ENCODE measurements at places on chromosomes 3 and 15. TPM values are rescaled to one million over a fixed set of nuclear protein-coding genes. Genes with fewer than 3 reads are reported as not detected.
A peak's percentile ranks its signal among the peaks of the same experiment; 100 is the strongest.

DNA sequence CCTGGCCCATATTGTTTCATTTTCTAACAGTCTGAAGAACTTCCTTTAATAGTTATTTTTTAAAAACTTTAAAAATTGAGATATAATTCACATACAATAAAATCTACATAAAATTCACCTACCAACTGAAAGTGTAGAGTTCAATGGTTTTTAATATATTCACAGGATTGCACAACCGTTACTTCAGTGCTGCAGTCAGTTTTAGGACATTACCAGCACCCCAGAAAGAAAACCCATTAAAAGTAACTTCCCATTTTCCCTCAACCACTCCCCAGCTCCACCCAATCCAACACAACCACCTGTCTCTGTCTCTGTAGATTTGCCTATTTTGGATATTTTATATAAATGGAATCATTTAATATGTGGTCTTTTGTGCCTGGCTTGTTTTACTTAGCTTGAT is 29.6 kb downstream of the MGA start:
- no peak for DNase-seq
- no peaks in the 10 kb centered on the region for H3K36me3 ChIP-seq
- H3K4me1 ChIP-seq, result peaks cover 67% of the 10 kb centered on the region

- no peak overlapping the region for H3K4me3 ChIP-seq
- H3K36me3 ChIP-seq, result no peaks in the 10 kb centered on the region
- no peak overlapping the region for H3K27ac ChIP-seq
- peaks cover 10% of the 10 kb centered on the region for H3K27me3 ChIP-seq
- H3K4me1 ChIP-seq, result no peaks in the 10 kb centered on the region
- DNase-seq, result no peak
Observed at GRCh38 chr3:171776839-171777583, 33.3 kb downstream of the PLD1 start.

DNA sequence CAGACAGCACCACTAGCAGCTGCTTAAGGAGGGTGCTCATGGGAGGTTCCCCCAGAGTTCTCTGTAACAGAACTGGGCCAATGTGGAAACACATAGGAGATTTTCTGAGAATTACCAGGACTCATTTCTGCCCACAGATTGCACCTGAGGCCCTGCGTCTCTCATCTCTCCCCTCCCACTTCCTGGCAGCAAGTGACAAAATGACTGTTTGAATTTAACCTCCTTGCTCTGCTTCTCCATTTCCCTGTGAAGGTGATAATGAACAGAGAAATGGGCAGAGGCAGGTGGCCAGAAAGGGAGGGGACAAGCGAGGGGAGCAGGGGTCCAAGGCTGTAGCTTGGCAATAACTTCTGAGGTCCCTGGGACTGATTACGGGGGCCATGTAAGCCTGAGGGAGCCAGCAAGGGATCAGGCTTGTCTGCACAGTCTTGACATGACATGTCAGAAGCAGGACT is 8.0 kb downstream of the EPHB1 start:
- H3K36me3 ChIP-seq, result peaks cover 4% of the 10 kb centered on the region
- peak overlapping the region; percentile 69 for H3K27ac ChIP-seq
- peak; percentile 52 for DNase-seq
- peak overlapping the region; percentile 47 for H3K4me3 ChIP-seq
- H3K4me1 ChIP-seq, result peaks cover 38% of the 10 kb centered on the region

GRCh38 chr3:107987036-107987939 is 103.5 kb downstream of the CD47 start:
- no peak for DNase-seq
- no peaks in the 10 kb centered on the region for H3K27me3 ChIP-seq
- H3K36me3 ChIP-seq, result no peaks in the 10 kb centered on the region

GRCh38 chr15:31957581-31957980 is 72.7 kb upstream of the CHRNA7 start:
- H3K27me3 ChIP-seq, result peaks cover 13% of the 10 kb centered on the region
- DNase-seq, result no peak
- peaks cover 3% of the 10 kb centered on the region for H3K36me3 ChIP-seq
- no peak overlapping the region for H3K4me3 ChIP-seq
- H3K27ac ChIP-seq, result no peak overlapping the region
- H3K4me1 ChIP-seq, result no peaks in the 10 kb centered on the region

DNA sequence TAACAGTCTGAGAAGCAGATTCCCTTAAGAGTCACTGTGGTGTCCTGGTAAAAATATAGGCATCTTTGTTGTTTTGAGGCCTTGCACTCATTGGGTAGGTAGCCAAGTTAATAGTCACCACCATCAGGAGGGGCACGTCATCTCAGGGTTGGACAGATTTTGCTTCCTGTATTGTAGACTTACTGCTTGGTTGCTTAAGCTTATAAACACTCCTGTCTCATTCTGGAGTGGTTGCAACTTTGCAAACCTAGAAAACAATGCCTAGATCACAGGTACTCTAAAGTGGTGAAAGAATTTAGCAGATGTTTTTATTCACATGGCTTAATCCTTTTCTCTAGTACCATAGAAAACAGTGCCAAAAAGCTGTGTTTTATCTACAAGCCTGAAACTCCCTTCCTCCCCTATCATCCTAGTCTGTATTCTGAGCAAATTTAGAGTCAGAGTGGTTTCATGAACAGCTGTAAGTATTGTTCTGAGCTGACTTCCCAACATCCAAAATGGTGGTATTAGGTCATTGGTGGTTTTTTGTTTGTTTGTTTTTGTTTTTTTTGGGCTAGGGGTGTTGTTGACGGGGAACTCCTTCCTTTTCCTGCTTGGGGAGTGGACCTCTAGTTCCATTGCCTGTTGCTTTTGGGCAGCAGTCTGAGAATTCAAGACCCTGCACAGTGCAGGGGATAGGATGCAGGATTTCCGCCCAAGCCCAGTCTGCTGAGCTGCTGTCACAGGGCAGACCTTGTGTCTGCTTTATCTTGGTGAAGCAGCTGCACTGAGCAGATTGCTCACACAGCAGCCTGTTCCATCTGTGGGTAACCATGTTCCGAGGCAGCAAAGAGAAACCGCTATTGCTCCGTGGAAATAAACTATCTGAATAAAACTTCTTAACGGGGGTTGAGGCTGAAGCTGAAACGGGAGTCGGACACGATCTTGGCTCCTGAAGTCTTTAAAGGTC is 202.0 kb downstream of the AKAP13 start:
- peak overlapping the region; percentile 84 for H3K4me3 ChIP-seq
- peak; percentile 70 for DNase-seq
- peaks cover 73% of the 10 kb centered on the region for H3K4me1 ChIP-seq
- no peaks in the 10 kb centered on the region for H3K27me3 ChIP-seq
- peak overlapping the region; percentile 99 for H3K27ac ChIP-seq
- peaks cover 35% of the 10 kb centered on the region for H3K36me3 ChIP-seq

GRCh38 chr3:127762787-127763105 is 59.6 kb downstream of the MGLL start:
- peaks cover 13% of the 10 kb centered on the region for H3K4me1 ChIP-seq
- peaks cover 28% of the 10 kb centered on the region for H3K27me3 ChIP-seq
- no peak overlapping the region for H3K4me3 ChIP-seq
- DNase-seq, result no peak
- H3K27ac ChIP-seq, result no peak overlapping the region
- H3K36me3 ChIP-seq, result no peaks in the 10 kb centered on the region

DNA sequence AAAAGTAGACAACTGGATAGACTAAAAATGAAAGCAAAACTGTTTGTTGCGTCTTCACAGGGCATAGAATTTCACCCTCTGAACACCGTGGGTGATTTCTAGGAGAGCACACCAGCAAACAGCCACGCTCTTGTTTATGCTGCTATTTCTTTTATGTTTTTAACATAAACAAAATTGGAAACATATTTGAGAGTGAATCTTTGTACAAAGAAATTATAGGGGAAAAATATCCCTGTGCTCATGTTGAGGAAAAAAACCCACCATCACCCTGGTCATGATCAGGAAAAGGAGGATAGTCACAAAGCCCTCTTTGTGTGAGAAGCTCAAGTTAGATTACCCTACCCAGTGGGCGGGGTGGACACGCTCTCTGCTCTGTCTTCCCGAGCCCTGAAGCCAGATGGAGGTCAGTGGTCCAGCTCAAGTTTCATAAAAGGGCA is 313.3 kb downstream of the SATB1 start:
- DNase-seq, result peak; percentile 19
- no peaks in the 10 kb centered on the region for H3K36me3 ChIP-seq
- peaks cover 11% of the 10 kb centered on the region for H3K4me1 ChIP-seq

DNA sequence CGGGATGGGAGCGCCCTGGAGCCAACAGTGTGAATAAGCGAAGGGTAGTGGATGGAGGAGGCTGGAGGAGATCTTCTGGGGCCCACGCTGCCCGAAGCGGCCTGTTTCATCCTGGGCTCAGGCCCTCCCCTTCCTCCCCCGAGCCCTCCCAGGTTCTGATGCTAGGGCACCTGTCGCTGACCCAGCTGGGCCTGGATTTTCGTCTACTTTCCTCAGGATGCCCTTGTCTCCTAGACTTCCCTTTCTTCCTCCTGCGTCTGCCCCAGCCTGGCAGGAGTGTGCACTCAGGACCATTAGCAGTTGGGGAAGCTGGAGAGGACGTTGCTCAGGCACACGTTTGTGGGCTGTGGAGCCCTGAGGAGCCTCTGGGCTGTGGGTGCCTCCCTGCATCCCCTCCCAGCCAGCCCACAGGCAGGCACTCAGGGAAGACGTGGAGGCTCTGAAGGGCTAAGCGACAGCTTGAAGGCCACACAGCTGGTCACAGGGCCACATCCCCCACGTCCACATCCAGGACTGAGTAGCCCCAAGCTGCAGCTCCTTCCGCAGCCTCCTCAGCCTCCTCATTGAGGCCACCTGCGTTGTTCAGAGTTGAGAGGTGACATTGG is 23.9 kb upstream of the PIGZ start:
- no peaks in the 10 kb centered on the region for H3K36me3 ChIP-seq
- no peaks in the 10 kb centered on the region for H3K4me1 ChIP-seq
- no peak overlapping the region for H3K4me3 ChIP-seq
- no peak overlapping the region for H3K27ac ChIP-seq

DNA sequence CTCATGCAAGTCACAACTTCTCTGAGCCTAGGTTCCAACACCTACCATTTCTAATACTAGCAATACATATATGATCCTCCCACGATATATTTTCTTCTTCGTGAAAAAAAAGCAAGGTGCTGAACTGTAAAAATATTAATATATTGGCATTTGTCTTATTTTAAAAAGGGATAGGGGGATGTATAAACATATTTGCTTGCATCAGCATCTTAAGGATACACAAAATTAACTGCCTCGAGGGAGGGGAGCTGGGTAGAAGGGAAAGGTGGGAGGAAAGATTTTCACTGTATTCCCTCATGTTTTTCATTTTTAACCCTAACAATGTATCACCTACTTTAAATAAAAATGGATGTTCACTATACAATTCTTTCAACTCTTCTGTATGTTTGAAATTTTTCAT is 1.3 kb downstream of the HACD2 start:
- H3K36me3 ChIP-seq, result peaks cover 2% of the 10 kb centered on the region
- peak overlapping the region; percentile 63 for H3K27ac ChIP-seq
- no peak overlapping the region for H3K4me3 ChIP-seq
- no peaks in the 10 kb centered on the region for H3K27me3 ChIP-seq
- peaks cover 32% of the 10 kb centered on the region for H3K4me1 ChIP-seq
- DNase-seq, result no peak

DNA sequence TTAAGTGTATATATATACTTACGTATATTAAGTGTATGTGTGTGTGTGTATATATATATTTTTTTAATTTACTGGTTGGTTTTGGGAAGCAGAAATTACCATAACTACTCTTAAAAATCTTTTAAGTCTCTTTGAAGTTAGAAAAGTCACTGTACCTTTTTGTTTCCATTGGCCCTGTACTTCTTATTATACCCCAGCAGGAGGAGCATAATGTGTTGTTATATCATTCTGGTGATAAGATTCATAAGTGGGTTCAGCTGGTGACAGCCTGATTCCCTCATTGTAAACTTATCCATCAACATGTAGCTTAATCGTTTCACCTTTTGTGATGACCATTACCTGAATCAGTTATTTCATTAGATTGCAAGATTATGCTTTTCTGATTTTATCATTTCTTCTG is 30.8 kb downstream of the MLH1 start:
- DNase-seq, result no peak
- H3K4me3 ChIP-seq, result no peak overlapping the region
- no peaks in the 10 kb centered on the region for H3K27me3 ChIP-seq
- peaks cover 38% of the 10 kb centered on the region for H3K36me3 ChIP-seq

DNA sequence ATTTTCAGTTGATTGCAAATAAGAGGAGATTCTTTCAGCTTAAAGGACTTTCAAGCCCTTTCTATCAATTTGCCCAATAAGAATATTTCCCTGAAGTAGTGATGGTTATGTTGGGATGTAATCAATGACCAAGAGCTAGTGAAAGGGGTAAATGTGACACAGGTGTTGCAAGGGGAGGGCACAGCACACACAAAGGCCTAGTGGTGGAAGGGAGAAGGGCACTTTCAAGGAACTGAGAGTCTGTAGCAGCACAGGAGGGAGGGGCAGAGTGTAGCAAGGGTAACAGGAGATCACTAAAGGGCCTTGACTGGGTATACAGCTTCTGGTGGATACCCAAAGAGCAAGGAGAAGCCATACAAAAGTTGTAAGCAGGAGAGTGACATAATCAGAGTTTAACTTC is 217.8 kb upstream of the ARHGEF26 start:
- no peak for DNase-seq
- H3K36me3 ChIP-seq, result no peaks in the 10 kb centered on the region
- no peaks in the 10 kb centered on the region for H3K27me3 ChIP-seq
- no peaks in the 10 kb centered on the region for H3K4me1 ChIP-seq

GRCh38 chr3:174002543-174002942 is 605.0 kb downstream of the NLGN1 start:
- no peaks in the 10 kb centered on the region for H3K27me3 ChIP-seq
- H3K36me3 ChIP-seq, result no peaks in the 10 kb centered on the region
- no peak for DNase-seq
- no peak overlapping the region for H3K27ac ChIP-seq
- no peaks in the 10 kb centered on the region for H3K4me1 ChIP-seq

DNA sequence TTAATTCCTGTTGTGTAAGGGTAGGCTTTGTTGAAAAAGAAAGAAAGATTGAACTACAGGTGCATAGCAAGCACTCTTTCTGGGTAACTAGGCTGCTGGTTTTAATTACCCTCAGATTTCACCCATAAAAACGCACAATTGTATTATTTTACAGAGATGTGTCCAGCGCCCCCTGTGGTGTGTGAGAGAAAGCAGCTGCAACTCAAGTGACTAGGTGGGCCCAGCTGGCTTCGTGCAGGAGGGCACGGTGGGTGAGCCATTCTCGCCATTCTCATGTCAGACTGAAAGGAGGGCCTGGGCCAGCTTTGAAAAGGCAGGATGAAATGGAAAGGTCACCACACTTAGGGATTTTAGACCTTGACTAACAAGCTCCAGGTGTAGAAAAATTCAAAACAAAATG is 122.6 kb downstream of the LRIG1 start:
- no peak overlapping the region for H3K4me3 ChIP-seq
- H3K36me3 ChIP-seq, result peaks cover 8% of the 10 kb centered on the region
- DNase-seq, result peak; percentile 44
- peak overlapping the region; percentile 97 for H3K27ac ChIP-seq
- peaks cover 9% of the 10 kb centered on the region for H3K4me1 ChIP-seq

GRCh38 chr15:88282614-88283013 is 26.1 kb upstream of the NTRK3 start:
- H3K4me1 ChIP-seq, result peaks cover 5% of the 10 kb centered on the region
- no peak overlapping the region for H3K27ac ChIP-seq
- H3K36me3 ChIP-seq, result no peaks in the 10 kb centered on the region
- H3K4me3 ChIP-seq, result no peak overlapping the region

The P2RY1 gene
- total RNA-seq, result 1.7 TPM

The SLC12A1 gene
- not detected for total RNA-seq

The ANKUB1 gene
- not detected for total RNA-seq

The FAM43A gene
- 13.4 TPM for total RNA-seq

The RHCG gene
- not detected for total RNA-seq

The RNU5B-1 gene
- not detected for total RNA-seq

The EFCC1 gene
- 0.26 TPM for total RNA-seq

The PP2D1 gene
- not detected for total RNA-seq

The OR5K2 gene
- total RNA-seq, result not detected
